ENCODE measurements at places on chromosomes 1 and 21.

- no peak for DNase-seq
These were observed 28.0 kb upstream of the EDARADD start for GRCh38 chr1:236365999-236366570.

DNA sequence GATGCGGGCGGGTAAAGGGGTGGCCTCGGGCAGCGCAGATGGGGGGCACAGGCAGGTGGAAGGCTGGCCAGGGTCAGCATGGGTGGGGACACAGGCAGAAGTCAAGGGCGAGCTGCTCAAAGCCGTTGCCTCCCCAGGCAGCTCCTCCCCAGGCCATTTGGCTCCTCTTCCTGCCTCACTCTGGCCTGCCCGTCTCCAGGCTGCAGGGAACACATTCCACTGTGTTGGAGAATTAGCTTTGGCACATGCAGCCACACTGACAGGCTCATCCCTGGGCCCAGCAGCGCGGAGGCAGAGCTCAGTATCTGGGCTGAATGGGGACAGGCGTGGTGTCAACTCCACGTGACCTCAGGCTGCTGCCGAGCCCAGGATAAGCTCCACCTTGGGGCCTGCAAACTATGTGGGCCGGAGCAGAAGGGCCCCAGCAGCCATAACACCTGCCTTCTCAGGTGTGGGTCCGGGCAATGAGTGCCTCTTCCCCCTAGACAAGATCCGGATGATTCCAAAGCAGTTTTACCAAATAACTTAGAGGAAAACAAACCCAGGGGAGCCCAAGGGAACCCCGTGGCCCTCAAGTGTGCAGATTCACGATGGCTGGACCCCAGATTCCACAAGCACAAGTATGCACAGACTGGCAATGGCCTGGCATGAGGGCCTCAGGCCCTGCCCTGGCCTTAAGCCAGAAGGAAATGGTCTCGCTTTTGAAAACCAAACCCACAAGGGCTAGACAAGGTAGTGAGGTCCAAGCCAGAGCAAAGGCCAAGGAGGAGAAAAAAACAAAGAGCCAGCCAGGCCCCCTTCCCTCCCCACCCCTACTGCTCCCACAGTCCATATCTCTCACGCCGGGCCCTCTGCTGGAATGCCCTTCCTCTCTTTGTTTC is 40.2 kb downstream of the HSPG2 start:
- no peak for DNase-seq

GRCh38 chr1:113396585-113396984 is 6.3 kb downstream of the MAGI3 start:
- peak; percentile 26 for DNase-seq

DNA sequence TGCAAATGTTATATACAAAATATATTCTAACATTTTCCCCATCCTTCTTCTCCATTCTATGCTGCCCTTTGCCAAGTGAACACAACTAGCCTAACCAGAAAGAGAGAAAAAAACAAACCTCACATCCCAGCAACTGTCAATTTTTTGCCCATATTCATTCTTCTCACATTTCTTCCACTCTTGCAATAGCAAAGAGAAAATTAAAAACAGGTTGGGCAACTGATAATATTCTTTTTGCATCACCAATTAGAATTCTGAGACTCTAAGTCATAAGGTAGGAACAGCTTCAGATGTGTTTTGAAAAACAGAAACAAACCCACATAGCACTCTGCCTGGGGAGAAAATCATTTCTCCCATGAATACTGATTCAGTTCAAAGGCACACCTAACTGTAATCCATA is 25.2 kb upstream of the EXO1 start:
- no peak for DNase-seq

- peak; percentile 86 for DNase-seq
These were observed 20.2 kb downstream of the NUAK2 start for GRCh38 chr1:205301205-205301821.

DNA sequence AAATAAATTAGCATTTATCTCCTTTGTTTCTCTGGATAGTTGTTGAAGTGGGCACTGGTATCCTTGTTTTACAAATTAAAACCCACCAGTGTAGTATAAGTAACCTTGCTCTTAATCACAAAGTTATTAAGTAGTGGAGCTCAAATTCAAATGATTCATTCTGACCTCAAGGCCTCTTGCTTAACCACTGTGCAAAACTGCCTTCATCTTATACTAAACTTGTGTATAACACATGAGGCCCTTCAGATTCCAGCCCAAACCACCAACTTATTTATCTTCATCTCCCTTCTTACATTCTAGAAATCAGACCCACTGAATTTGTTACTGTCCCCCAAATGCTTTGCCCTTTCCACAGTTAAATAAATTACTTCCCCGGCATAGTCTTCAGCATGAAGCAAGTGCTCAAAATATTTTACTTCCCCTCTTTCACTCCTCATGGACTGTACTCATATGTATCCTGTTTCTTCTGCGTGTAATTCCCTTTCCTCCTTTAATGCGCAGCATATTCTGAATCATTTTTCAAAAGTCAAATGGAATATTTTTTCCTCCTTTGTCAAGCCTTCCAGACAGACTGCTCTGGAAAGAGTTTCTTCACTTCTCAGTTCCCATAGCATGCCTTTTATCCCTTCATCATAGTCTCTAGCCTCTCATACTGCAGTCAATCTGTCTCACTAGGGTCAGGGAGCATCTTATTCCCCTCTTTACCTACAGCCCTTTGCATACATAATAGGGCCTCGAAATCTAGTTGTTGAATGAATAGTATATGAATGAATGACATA is 19.0 kb upstream of the DNASE2B start:
- DNase-seq = no peak

DNA sequence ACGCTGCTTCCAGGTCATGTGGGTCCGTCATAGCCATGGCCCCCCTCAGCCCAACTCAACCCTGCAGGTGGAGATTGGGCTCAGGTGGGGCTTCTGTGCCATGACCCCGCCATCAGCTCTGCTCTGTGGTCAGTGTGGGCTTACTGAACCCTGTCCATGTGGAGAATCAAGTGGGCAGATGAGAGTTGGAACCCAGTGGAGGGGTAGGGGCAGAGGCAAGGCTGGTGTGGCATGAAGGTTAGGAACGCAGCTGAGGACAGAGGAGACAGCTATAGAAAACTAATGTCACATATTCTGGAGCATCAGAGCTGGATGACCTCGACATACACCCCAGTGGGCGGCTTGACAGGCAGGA is 355.9 kb downstream of the PTPRU start:
- DNase-seq = no peak

DNA sequence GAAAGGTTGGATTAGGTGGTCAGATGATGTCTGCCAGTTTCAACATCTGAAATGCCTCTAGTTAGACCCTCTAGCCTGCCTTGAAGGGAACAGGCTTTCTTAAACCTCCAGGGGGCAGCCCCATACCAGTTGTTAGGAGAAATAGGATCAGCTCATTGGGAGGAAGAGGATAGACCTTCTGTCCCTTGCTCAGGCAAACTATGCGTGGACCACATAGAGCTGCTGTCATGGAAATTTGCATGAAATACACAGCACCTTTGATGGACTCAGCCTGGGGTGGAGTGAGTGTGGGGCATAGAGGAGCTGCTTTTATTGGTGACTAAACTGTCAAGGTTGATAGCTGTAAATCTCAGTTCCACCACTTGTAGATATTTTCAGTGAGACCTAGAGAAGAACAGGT is 38.4 kb upstream of the SPAG17 start:
- no peak for DNase-seq

DNA sequence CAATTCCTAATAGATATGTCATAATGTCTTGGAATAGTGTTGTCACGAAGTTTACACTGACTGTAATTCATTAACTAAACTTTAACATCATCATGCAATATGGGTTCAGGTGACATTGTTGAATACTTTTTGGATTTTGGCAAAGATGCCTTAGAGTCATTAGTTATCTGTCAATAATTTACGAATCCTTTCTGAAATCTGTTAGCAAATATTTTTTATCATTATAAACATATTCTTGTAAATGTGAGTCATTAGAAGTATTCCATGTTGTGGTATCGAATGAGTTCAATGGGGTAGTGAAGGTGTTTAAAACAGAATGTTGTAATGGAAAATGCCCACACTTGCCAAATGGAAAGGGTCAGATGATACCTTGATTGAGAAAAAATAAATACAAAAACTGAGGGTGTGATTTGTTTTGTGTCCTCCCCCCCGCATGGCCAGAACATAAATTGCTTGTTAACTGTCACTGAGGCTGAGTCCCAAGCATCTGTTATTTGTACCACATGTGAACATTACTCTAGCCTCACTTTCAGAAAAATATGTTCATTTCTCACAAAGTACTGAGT is 5.2 kb upstream of the NR5A2 start:
- no peak for DNase-seq

GRCh38 chr1:184895086-184895485 is 79.2 kb downstream of the NIBAN1 start:
- DNase-seq = no peak

GRCh38 chr1:245148861-245149260 is 5.9 kb upstream of the KIF26B start:
- no peak for DNase-seq

- no peak for DNase-seq
These were observed 285.0 kb downstream of the LRRC40 start for GRCh38 chr1:69920426-69920825.

- DNase-seq = no peak
These were observed 327.9 kb upstream of the BEND5 start for GRCh38 chr1:49104575-49104974.

GRCh38 chr1:73662526-73662925 is 535.5 kb downstream of the LRRIQ3 start:
- DNase-seq = no peak

DNA sequence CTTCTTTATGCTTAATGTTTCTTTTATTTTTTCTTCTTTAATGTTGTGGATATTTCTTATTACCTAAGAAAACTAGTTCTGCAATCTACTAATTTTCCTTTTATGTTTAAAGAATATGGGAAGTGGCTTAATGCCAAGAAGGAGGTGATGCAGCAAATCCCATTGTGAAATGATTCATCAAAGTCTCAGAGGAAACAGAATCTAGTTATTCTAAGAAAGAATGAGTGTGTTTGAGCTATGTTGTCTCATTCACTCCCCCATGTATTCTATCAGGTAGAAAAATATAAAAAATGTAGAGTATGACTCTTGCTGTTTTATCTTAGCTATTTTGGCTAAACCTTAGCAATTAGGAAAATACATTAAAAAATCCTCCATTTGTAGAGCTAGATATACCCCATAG is 659.9 kb upstream of the RGS18 start:
- DNase-seq = peak; percentile 7

- DNase-seq = no peak
These were observed 73.9 kb upstream of the MCOLN3 start for GRCh38 chr1:85122169-85122568.

DNA sequence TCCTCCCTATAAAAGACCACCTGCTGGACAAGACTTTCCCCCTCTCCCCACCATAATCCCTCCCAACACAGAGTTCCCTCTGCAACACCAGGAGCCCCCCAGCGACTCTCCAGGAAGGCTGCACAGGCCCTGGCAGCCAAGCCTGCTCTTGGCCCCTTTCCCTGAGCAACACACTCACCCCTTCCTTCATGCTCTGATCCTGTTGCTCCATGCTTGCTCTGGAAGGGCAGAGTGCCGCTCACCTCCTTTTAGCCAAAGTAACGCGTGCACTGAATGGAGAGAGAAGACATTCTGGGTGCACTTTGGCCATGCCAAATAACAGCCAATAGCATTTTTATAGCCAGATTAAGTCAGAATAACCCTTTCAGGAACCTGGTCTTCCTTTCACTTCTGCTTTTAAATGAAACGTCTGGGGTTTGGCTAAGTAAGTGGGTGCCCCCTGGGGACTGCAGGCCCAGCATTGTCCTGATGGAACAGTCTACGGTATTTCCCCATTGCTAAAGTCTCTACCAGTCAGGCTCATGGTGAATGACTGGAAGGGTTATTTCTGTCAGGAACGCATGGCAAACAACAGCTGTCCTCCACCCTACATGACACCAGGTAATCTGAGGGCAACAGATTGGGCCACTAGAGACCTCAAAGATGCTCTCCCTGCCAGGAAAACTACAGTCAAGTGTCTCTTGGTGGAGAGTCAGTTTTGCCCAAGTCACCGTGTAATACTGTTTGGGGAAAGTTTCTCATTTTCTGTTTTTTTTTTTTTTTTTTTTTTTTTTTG is at the start of gene SLC2A5:
TSS of gene SLC2A5 (minus strand) at position 310 of the 775 bp plus-strand sequence. CDS start at position 211, 99 bp downstream.
- no peak for DNase-seq

DNA sequence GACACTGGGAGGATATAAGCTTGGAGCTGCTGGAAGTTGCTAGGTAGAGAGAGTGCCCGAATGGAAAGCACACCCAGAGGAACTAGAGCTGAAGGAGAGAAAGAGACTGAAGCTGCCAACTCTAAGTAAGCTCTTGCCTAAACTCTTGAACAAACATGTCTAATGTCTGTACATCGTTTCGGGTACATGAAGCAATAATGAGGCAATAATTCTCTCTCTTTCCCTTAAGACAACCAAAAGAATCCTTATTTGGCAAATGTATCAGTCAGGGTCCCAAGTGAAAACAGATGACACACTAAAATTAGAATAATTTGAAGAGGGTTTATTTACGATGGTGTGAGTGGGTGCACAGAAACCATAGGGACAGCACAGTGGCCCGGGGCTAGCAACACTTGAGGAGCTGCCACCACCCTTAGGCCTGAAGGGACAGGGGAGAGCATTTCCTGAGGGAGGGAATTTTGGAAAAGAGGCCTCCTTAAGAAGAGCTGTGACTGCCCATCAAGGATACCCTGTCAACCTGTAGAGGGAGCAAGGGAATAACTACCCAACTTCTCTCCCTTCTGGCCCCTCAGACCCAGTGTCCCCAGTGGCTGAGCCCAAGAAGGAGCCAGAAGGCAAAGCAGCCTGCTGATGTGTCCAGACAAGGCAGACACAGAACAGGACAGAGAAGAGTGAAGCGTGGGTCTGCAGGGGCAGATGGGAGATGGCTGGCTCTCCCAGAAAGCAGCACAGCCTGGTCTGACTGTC is 36.1 kb upstream of the KHDRBS1 start:
- no peak for DNase-seq

DNA sequence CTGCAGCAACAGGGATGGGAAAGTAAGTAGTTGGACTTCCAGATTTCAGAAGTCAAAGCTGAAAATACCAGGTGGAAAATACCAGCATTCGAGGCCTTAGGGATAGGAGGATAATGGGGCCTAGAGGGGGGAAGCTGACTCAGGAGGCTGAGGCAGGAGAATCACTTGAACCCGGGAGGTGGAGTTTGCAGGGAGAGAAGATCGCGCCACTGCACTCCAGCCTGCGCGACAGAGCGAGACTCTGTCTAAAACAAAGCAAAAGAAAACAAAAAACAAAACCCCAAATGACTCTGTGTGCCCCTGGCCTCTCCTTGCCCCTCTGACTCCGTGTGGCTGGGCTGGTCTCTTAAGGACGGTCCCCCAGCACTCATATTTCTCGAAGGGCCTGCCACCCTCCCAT is 3.4 kb downstream of the SH2D2A start:
- DNase-seq = no peak

GRCh38 chr1:13900583-13900982 is 200.6 kb downstream of the PRDM2 start:
- no peak for DNase-seq

GRCh38 chr1:213231795-213232231 is 180.8 kb downstream of the RPS6KC1 start:
- DNase-seq = no peak

- DNase-seq = no peak
These were observed 20.7 kb upstream of the CHIA start for GRCh38 chr1:111269825-111270406.
